ENCODE measurements at places on chromosomes 1 and 21.

DNA sequence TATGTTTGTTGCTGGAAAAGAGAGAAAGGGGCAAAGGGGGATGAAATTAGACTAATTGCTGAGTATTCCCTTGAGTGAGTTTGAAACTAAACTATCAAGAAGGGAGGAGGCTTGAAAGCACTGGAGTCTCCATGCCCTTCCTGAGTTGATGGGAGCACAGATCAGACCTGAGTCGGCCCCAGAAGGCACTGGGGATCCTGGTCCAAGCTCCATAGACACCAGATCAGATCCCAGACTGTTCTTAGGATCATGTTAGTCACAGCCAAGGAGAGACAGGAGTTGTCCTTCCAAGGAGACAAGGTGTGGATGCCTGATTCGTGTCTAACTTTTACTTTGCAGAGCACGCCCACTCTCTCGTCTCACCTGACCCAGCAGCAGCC, 152.3 kb downstream of the NR5A2 start:
- no peak for ATAC-seq

- no peak for ATAC-seq
Observed at GRCh38 chr1:49622877-49623276, 400.9 kb downstream of the AGBL4 start.

DNA sequence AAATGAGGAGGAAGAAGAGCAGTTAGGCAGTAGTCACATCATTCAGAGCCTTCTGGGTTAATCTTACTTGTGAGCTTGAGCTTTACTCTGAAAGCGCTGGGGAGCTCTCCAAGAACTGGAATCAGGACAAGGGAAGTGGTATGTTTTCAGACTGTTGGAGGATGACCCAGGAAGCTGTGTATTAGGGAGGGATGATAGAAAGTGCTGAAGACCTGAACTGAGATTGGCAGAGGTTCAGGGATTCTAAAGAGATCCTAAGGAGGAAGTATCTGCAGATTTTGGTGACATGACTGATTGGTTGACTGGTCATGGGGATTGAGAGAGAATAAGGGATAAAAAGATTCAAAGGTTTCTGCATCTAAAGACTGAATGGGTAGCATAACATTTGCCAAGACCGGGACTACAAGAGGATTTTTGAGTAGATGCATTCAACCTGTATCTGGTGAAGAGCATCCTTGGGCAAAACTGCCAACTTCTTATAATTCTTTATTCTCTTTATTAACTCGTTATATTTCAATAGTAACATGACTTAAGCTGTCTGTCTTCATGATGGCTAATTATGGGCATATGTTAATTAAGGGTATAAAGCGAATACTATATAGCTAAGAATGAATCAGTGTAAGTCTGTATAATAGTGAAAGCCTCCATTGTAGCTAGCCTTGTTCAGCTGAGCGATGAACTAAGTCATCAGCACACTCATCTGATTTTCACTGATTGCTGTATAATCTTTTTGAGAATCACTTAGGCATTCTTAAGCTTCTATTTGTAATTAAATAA, 41.8 kb downstream of the XCL1 start:
- ATAC-seq: no peak

- ATAC-seq: peak; percentile 69
Observed at GRCh38 chr1:202144402-202145067, at the start of gene ARL8A. Gene ARL8A (minus strand): TSS chr1:202144737. CDS start chr1:202144572, 165 bp downstream.

GRCh38 chr21:33011462-33011861, 14.3 kb upstream of the OLIG2 start:
- no peak for ATAC-seq

GRCh38 chr1:98761219-98761865, 99.8 kb downstream of the SNX7 start:
- ATAC-seq: no peak

- ATAC-seq: no peak
Observed at GRCh38 chr1:64122588-64122987, 80.8 kb upstream of the UBE2U start.

DNA sequence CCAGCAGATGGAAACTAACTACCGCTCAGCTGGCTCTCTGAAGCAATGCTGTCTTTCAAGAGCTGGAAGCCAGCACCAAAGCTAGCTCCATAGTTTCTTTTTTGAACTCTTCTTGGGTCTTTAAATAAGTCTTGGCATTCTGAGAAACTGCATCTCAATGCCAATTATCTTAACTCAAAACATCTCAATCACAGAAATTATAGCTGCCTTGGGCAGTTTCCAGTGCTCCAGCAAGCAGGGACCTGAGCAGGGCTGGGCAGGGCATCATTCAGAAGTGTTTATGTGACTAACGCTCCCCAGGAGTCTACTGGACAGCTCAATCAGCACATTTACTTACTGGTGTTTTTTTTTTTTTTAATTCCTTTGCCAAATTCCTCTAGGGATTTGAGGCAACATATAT, 18.3 kb upstream of the PADI4 start:
- peak; percentile 84 for ATAC-seq

GRCh38 chr21:31115249-31115648, 77.0 kb upstream of the KRTAP19-8 start:
- peak; percentile 78 for ATAC-seq

GRCh38 chr1:26067432-26067911, at the start of gene TRIM63:
Gene TRIM63 (minus strand): TSS chr1:26067630. CDS start chr1:26067494, 136 bp downstream.
- no peak for ATAC-seq

DNA sequence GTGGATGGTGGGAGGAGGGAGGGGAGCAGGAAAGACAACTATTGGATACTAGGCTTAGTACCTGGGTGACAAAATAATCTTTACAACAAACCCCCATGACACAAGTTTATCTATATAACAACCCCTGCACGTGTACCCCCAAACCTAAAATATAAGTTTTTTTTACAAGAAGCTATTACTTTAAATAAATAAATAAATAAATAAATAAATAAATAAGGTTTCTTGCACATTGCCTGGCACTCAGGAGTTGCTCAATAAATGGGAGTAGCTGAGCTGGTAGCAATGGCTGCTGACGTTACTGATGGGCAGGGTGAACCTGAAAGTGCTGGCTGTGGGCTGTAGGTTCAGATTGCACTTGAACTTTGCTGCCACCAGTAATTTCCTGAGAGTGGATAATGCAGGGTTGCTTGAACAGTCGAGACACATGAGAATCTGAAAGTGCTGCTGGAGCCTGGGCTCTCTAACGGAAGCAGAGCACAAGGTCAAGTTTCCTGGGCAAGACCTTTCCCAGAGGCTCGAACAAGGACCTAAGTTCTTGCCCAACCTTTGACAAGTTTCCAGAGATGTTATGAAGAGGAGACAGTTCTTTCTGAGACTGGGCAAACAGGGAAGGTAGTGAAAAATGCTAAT, 14.8 kb upstream of the KCNE2 start:
- ATAC-seq: no peak

DNA sequence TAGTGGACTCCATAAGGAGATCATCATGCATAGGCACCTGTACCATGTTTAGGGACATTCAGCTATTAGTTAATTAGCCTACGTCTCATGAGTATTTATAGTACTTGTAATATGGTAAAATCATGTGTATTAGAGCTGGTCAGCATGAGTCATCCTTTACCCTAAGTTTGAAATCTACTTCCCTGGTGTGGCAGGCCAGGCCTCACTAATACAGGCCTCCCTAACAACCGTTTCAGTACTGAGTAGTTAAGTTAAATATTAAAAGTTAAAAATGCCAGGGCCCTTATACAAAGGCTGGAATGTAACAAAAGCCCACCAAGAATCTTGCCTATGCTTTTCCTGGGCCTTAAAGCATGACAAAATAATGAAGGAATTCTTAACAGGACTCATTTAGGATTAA, 356.3 kb upstream of the DPYD start:
- no peak for ATAC-seq

DNA sequence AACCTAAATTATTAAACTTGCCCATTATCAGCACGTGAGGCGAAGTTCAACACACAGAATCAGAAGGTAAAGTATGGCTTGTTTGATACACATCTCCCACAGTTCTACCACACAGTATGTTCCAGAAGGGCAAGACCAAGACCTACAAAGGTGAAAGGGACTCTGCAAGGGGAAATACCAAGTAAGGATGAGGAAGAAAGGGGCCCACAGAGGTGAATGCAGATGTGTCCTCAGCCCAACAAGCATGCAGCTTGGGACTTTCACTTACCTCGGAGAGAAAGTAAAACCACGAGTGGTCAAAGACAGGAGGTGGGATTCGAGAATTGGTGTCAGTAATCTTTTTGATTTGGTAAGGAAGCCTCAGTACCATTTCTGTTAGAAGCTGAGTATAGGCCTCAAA, 85.8 kb downstream of the UBR4 start:
- no peak for ATAC-seq

DNA sequence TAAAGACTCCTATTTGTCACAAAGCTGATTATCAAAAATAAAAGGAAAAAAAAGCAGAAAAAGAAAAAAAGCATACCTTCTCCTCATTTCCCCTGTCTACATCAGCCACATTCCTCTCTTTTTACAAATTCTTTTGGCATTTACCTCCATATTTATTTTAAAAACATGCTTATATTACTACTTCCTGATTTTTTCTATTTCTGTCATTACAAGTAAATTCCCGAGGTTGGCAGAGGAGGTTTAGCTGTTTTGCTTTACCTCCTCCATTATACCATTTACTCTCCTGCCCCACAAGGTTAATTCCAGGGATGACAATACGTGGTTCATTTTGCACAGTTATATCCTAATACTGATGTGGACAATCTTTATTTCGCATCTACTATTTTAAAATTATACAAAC, 26.3 kb upstream of the CD34 start:
- no peak for ATAC-seq

DNA sequence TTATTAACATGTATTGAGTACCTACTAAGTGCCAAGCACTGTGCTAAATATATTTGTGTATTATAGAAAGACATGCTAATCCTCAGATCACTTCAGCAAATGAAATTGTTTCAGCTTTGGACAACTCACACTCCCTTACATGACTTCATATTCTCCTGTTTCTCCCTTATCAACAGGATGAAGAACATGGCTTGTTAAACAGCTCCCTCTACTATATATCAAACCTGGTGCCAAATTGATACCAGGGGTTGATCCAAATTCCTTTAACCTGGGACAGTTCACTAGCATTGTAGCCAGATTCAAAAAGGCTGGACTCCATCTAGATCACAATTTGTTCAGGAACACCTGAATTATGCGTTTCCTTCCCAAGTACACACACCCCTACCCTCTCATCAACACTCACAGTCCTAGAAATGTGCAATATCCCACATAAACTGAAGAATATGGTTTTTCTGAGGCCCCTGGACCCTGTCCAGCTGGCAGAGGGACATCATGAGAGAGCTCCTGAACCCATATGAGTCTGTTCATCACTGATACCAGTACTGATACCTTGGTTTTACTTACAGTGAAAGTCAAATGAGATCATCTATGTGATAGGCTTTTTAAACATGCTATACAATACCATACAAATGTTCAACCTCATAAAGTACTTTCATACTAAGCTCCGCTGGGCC, 47.0 kb upstream of the PALMD start:
- ATAC-seq: no peak

GRCh38 chr1:211206981-211207380, 52.2 kb upstream of the RCOR3 start:
- no peak for ATAC-seq

- no peak for ATAC-seq
Observed at GRCh38 chr1:165367375-165367993, 11.0 kb upstream of the LMX1A start.

- ATAC-seq: no peak
Observed at GRCh38 chr1:241627453-241628259, 12.5 kb downstream of the CHML start.

- ATAC-seq: no peak
Observed at GRCh38 chr1:7153464-7153863, 368.2 kb downstream of the CAMTA1 start.

GRCh38 chr1:214086945-214087344, 99.2 kb downstream of the PROX1 start:
- ATAC-seq: no peak

- no peak for ATAC-seq
Observed at GRCh38 chr21:32917362-32918135, 108.2 kb upstream of the OLIG2 start.

DNA sequence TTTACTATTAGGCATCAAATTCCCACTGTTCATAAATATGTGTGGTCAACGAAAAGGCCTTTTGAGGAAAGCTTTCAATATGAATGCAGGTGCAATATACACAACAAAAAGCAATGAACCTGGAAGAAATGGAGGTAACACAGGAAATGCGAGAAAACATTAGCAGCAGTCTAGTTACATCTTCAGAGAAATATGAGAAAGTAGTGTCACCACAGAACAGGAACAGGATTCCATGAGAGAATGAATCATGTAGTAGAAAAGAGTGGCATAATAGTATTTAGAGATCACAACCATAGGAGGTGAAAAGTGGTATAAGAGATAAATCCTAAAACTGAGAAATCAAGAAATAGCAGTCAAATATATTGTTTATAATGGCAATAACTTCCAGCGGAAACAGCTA, 103.7 kb downstream of the AK5 start:
- no peak for ATAC-seq

DNA sequence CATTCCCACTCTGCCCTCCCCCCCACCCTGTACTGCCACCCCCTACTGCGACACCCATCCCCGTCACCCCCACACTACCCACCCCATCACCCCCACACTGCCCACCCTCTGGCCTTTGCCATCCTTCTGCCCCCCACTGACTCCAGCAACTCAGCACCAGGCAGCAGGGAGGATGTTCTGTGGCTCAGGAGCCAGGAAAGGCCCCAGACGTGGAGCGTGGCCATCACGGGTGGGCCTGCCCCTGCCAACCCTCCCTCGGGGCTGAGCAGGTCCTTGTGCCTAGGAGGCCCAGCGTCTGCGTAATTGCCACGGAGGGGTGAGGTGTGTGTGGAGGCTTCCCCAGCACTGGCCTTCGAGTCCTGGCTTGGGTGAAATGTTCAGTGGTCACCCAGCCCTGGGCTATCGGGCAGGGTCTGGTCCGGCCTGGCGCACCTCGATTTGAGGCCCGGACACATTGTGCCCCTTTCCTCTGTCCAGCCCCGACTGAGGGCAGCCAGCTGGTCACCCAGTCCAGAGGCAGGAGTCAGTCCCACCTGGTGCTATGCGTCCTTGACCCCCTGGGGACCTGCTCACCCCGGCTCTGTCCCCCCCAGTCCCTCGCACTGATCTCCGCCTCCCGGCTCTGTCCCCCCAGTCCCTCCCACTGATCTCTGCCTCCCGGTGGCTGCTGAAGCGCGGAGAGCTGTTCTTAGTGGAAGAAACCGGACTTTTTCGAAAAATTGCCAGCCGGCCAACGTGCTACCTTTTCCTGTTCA, 23.0 kb downstream of the ARHGEF16 start:
- no peak for ATAC-seq

GRCh38 chr1:62424411-62424810, 12.4 kb upstream of the USP1 start:
- no peak for ATAC-seq

DNA sequence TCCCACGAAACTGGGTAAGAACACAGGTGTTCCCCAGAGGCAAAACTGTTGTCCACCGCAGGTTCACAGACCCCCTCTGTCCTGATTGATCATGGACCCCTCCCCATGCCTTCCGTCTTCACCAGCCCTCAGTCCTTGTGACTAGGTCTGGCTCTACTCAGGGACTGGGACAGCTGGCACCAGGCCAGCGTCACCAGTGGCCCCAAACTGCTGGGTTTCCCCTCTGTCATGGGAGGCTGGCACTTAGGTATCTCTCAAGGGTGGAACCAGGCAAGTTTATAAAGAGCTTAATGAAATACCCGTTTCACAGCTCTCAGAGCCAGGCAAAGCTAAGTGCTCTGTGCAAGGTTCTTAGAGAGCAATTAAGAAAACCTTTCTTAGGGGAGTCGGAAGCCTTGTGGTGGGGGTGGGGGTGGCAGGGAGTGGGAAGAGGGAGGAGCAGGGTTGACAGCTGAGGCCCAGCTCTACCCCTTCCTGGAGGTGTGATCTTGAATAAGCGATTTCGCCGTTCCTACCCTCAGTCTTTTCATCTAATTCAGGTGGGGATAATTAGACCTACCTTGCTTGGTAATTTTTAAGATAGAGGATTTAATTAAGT, 35.0 kb upstream of the IFNLR1 start:
- peak; percentile 60 for ATAC-seq

- ATAC-seq: no peak
Observed at GRCh38 chr1:37704966-37705365, 12.7 kb downstream of the CDCA8 start.

Data from esophagus mucosa (tissue), 1 donor.